Skeletal muscle cell (primary cell): ENCODE measurements at places on chromosomes 1 and 21.

- DNase-seq, result no peak
Observed at GRCh38 chr1:209585672-209586071, 2.2 kb downstream of the CAMK1G start.

GRCh38 chr1:1761504-1762376 is 16.5 kb downstream of the NADK start:
- DNase-seq, result no peak

GRCh38 chr1:182783068-182783467 is 6.5 kb upstream of the NPL start:
- DNase-seq, result no peak

DNA sequence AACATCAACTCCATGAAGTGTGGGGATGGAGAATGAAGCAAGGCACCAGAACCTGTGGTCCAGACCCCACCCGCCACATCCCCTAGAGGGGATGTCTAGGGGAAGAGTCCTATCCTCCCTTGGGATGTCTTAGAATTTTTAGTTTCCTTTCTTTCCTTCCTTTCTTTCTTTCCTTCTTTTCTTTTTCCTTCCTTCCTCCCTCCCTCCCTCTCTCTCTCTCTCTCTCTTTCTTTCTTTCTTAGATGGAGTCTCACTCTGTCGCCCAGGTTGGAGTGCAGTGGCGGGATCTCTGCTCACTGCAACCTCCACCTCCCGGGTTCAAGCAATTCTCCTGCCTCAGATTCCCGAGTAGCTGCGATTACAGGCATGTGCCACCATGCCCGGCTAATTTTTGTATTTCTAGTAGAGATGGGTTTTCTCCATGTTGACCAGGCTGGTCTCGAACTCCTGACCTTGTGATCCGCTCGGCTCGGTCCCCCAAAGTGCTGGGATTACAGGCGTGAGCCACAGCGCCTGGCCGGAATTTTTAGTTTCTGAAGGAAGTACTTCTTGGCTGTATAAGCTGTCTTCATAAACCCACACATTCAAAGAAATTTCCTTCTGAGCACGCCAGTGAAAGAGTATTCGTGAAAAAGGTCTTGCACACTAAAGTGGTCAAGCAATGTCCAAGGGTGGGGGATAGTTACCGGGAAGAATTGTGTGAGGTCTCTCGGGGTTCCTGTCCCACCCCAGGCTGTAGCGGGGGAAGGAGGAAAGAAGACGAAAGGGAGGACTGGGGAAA is 20.8 kb upstream of the LEFTY2 start:
- DNase-seq, result no peak

- DNase-seq, result peak; percentile 51
Observed at GRCh38 chr1:103283841-103284669, 175.7 kb upstream of the COL11A1 start.

- DNase-seq, result no peak
Observed at GRCh38 chr1:147726168-147726567, 34.2 kb downstream of the GJA5 start.

GRCh38 chr1:225977937-225978748 is 21.0 kb downstream of the SDE2 start:
- DNase-seq, result no peak

- DNase-seq, result no peak
Observed at GRCh38 chr1:214717351-214717750, 114.4 kb downstream of the CENPF start.

DNA sequence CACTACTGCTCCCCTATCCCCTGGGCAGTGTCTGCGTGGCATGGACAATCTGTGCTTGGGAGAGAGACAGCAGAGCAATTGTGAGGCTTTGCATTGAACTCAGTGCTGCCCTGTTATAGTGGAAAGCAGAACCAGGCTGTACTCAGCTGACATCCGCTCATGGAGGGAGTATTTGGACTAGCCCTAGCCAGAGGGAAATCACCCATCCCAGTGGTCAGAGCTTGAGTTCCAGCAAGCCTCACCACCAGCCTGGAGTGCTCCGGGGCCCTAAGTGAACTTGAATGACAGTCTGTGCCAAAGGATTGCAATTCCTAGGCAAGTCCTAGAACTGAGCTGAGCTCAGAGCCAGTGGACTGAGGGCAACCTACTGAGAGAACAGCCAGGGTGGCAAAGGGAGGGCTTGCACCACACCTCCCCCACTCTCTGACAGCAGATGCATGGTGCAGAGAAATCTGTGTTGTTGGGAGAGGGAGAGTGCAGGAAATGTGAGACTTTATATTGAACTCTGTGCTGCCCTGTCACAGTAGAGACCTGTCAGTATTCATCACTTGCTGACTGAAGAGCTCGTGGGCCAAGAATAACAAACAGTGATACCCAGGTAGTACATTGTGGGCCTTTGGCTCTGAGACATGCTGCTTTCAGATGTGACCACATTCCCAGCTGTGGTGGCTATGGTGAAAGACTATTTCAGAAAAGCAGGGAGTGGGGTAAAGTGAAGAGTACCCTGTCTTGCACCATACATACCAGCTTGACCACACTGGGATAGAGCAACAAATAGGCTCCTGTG is 107.7 kb upstream of the SLC5A9 start:
- DNase-seq, result peak; percentile 12

DNA sequence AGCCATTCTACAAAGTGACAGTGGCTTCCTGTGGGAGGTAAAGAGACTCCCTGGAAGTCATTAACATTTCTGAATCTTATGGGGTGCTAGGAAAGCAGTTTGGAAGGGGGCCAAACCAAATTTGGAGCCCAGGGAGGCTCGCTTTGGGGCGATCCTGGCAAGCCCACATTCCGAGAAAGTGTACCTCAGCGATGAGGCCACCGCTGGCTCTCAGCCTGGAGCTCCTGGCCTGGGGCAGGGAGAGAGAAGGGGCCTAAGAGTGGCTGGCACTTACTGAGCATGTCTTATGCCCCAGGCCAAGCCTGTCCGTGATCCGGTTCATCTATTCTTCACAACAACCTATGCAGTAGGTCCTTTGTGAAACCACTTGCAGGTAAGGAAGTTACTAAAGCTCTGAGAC is 98.8 kb downstream of the CCDC185 start:
- no peak for DNase-seq

GRCh38 chr1:154749078-154749760 is 120.9 kb downstream of the KCNN3 start:
- no peak for DNase-seq

DNA sequence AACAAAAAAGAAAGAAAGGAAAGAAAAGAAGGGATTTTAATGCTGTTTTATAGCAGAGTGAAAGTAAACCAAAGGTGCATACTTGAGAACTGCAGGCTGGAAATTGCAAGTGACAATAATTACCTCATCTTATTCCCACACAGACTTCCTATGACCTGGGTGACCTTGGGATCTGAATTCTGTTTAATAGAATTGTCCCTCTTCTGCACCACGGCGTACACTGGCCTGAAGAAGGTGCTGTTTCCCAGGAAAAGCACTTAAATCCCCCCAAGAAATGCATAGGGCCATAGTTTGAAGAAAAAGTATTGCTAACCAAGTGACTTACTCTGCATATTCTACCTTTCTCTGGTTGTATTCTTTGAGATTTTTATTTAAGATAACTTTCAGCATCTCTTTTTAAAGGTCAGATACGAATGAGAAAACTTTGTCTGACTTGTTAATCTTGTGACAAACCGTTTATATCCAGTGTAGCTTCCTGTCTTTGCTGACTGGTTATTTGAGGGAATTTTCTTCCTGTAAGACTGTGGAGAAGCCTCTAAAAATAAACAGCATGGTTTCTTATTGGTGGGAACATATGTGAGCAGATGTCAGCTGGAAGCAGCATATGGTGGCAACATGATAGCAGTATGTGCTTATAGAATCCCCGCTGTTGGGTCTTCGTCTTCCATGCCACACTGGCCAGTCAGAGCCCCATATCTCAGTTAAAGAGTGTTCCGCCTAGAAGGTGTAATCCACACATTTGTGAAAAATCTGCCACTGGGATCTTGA is 16.3 kb downstream of the TGFB2 start:
- no peak for DNase-seq

DNA sequence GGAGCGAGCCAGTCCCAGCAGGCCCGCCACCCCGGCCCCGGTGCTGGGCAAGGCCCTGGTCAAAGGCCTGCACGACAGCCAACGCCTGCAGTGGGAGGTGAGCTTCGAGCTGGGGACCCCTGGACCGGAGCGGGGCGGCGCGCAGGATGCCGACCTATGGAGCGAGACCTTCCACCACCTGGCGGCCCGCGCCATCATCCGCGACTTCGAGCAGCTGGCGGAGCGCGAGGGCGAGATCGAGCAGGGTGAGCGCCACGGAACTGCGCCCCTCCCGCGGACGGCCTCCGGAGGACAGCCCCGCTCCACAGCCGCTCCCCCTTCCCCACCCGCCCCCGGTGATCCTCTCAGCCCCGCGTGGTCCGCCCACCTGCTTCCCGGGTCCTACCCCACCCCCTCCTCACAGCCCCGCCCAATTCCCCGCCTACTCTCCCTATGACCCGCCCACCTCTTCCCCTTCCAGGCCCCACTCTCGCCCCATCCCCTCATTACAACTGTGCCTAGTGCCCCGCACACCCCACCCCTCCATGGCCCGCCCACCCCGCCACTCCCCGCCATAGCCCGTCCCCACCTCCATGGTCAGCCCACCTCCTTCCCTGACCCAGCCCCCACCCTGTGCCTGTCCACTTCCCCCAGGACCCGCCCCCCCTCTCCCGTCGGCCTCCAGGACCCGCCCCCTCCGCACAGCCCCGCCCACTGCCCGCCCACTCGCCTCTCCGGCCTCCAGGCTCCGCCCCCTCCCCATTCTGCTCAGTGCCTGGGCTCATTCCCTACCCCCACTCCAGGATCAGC is 52.7 kb downstream of the VWA5B1 start:
- DNase-seq, result no peak

GRCh38 chr1:166969074-166969677 is 6.2 kb downstream of the ILDR2 start:
- no peak for DNase-seq

- no peak for DNase-seq
Observed at GRCh38 chr1:64828829-64829228, 84.0 kb downstream of the RAVER2 start.

DNA sequence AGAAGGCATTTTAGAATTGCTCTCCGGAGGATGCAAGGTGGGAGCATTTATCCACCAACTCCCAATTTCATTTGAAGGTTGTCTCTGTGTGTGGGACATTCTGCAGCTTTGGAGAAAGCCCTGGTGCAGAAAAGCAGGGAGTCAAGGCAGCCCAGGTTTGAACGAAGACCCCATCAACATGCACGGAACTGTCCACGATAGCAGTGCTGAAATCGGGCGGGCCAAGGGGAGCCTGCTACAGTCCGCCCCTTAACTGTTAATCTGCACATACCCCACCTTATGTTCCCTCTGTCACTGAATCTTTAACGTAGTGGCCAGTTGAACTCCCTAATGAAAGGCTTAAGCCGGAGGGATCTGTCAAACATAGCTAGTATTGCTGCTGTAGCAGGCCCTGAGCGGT is 68.8 kb upstream of the C1orf174 start:
- no peak for DNase-seq

GRCh38 chr1:212368073-212368484 is 46.6 kb downstream of the PACC1 start:
- peak; percentile 13 for DNase-seq

- DNase-seq, result no peak
Observed at GRCh38 chr1:59885160-59885832, 41.3 kb downstream of the CYP2J2 start.

DNA sequence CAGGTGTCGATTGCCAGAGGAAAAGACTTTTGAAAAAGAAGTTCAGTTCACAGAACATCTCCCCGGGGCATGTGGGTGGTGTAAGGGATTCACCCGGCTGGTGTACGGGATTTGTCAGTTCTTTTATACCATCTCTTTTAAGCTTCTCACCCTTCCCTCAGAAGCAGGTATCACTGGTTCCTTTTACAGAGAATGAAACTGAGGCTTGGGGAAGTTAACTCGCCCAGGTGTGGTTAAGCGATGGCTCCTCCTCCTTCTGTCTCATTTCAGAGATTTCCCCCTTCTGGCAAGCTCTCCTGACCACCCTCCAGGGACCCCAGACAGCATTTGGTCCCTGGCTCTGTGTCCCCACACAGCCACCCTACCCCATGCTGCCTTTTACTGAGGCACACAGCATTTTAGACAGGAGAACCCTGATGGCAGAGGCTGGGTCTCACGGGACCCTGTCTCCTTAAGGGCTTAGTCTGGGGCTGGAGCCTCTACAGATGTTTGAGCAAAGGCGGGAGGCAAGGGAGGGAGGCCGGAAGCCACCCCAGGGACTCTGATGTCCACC is 2.8 kb upstream of the ECE1 start:
- DNase-seq, result no peak
